ENCODE measurements at places on chromosomes 1 and 21.

GRCh38 chr21:45831991-45832740, 149.4 kb upstream of the COL6A1 start:
- no peak for DNase-seq

DNA sequence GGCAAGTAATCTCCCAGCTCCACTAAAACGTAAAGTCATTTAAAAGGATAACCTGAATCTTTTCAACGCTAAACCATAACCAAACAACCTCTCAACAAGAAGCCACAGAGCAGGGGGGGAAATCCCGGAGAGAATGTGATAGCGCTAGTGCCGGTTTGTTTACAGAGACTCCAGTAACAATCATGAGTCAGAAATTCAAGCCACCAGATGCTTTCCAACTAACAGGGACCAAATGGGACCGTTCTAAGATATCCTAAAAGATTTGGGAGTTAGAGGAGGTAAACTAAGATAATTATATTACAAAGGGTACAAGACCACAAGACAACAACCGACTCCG, 825 bp downstream of the DCAF8 start:
- peak; percentile 82 for DNase-seq

DNA sequence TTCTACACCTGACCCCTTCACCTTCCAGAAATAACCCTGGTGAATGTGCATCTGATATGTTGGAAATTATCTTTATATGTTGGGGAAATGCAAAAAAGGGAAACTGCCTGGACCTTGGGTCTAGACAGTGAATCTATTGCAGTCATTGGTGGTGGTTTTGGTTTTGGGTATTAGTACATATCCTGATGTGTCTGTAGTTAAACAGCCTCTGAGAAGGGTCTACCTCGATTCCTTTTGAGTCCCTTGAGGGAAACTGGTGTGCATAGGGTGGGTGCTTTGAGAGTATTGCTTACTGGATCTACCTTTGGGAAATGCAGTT, 127.3 kb upstream of the KIAA0040 start:
- DNase-seq: no peak

- DNase-seq: no peak
Observed at GRCh38 chr1:237972186-237972585, 81.5 kb upstream of the ZP4 start.

DNA sequence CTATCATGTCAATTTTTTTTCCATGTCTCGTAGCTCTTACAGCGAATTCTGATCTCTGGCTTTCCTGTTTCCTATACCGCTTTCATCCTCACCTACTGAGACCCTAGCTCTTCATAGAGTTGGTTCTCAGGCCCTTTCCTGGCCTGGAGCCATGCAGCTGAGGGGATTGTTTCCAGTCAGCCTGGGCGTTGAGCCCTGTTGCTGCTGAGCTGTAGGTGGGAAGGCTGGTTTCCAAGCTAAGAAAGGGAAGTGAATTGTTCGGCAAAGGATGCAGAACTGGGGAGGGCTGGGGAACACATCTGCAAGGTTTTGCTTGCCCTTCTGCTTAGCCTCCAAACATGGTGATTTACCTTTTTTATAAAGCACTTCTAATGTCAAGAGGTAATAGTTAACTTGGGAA, 41.5 kb downstream of the SPATA46 start:
- no peak for DNase-seq

DNA sequence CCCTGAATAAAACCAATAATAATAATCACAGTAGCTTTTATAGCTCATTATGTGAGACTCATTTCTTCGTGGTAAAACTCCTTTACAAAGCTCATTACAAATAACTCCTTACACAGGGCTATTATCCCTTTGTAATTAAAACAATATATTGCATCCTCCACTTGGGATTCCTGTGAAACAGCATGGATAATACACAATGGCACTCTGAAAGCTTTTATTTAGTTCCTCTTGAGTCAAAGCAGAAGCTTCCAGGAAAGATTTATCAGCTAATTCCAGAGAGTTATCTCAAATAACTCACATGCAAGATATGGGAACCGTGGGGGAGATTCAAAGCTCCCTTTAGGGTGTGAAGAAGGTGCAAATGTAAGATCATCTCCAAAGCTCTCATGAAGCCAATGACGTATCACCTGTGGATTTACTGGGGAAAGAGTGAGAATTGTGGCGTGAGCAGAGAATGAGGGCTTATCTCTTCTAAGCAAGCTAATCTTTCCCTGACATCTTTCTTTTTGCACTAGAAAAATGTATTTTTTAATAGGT, 60.4 kb upstream of the GJA5 start:
- peak; percentile 67 for DNase-seq

DNA sequence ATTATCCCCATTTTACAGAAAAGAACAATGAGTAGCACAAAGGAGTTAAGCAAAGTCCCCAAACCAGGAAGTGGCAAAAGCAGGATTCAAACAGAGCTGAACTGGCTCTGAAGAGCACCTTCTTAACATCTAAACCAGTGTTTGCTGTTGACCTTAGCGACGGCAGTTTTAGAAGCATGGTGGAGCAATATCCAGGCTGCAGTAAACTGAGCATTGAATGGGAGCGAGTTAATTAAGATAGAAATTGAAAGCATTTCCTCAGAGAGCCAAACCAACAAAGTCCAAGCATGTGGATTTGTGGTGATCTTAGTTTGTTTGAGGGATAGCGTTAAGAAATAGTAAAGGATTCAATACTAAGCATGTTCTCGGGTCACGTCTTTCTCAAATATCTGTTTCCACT, 13.4 kb upstream of the ZNF281 start:
- no peak for DNase-seq

- no peak for DNase-seq
Observed at GRCh38 chr1:93395195-93395594, 49.5 kb downstream of the DR1 start.

GRCh38 chr1:85628791-85629531, 48.4 kb downstream of the CCN1 start:
- DNase-seq: peak; percentile 70

- no peak for DNase-seq
Observed at GRCh38 chr1:226466296-226466695, 58.4 kb upstream of the PARP1 start.

All from erythroblast (primary cell).